ENCODE measurements at places on chromosomes 4 and X.

DNA sequence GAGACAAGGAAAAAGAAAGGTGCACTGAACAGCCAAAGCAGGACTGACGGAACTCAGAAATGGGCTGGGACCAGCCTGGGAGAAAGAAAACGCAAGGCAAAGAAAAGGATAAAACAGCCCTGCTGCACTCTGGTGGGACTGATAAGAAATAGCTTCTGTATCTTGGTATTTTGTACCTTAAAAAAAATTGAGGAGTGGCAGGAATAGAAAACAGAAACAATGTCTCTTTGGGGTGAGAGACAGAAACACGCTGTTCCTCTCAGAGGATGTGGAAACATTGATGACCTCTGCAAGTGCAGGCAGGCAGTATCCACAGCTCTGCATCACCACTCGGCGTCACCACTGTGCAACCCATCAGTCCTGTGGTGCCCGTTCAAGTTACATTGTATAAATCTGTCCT lies 152.5 kb upstream of the SPRY1 start:
- DNase-seq = no peak

- DNase-seq = no peak
Observed at GRCh38 chrX:136130931-136131833, 16.2 kb upstream of the FHL1 start.

- no peak for DNase-seq
Observed at GRCh38 chrX:67587946-67588624, 44.3 kb downstream of the AR start.

- peak; percentile 50 for DNase-seq
Observed at GRCh38 chr4:1604706-1605205, 79.4 kb downstream of the FAM53A start.

DNA sequence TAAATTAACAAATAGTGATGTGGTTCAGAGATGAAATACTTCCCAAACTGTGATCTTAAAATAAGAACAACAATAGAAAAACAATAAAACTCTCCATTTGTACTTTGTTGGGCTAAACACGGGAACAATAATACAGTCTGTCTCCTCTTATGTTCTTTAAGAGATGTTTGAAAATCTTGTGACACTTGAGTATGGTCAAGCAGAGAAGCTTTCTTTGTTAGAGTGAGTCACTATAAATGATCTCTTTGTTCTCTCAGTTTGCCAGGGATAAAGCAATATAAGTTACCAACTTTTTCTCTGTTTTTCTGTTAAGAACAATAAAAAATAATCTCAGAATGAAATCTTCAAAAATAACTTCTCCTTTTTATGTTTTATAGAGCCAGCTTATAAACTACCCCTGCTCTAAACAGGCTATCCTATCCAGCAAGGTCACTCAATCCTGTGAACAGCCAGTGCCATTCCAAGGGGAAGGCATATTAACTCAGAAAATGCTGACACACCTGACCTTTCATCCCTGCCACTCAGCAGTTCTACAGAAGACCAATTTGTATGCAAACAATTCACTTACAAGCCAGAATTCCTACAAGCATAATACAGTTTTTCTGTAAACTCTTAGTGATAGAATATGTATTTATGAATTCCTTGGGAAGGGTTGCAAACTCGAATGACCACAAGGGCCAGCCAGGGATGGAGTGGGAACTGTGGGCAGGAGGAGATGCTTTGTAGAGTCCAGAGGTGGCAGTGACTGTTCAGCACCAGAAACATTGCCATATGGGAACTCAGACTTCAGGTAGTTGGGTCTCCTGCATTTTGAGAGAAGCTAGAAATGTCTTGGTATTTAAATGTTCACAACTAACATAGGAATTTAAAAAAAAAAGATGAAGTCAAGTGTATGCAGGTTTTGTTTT lies 52.2 kb downstream of the AFM start:
- DNase-seq = no peak

GRCh38 chr4:114729068-114729738 lies 130.6 kb downstream of the UGT8 start:
- DNase-seq = peak; percentile 43

DNA sequence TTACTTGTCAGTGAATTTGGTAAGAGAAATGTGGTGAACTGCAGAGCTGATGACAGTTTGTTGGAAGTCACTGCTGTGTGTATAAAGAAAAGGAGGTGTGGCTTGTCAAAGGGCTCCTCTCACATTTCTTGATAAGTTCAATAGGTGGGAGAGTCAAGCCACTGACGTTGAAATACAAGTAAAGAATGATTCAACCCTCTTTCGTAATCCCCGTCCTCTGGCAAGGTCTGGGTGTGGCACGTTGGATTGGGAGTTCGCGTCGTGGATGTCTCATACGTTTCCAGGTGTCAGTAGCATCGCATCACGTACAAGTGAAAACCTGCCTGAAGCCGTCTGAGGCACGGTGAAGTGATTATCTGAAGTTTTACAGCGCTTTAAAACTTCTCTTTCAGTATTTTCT lies 76.4 kb downstream of the EGF start:
- DNase-seq = peak; percentile 3

DNA sequence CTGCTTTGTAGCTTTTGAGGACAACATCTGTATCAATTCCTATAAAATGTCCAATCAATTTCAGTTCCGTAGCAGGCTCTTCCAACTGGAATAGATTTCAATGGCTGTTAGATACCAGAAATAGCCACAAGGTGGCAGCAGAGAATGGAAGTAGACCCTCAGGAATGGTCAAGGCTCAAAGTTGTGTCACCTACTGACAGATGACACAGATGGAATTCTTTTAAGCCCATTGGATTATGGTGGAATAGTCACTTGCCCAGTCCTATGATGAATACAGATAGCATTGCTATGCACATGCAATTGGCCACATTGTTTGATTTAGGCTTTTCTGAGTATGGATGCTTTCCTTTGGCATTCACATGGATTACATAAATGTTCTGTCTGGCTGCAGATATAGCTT lies 130.4 kb upstream of the RADX start:
- DNase-seq = peak; percentile 36

GRCh38 chr4:183266371-183266770 lies 53.7 kb downstream of the CLDN22 start:
- DNase-seq = no peak

GRCh38 chr4:104420766-104421165 lies 73.9 kb downstream of the CXXC4 start:
- no peak for DNase-seq

GRCh38 chr4:1978226-1978625 lies 30.5 kb downstream of the NELFA start:
- no peak for DNase-seq

GRCh38 chr4:85905761-85906160 lies 430.8 kb downstream of the ARHGAP24 start:
- peak; percentile 6 for DNase-seq

GRCh38 chr4:138522366-138522765 lies 280.2 kb upstream of the SLC7A11 start:
- DNase-seq = no peak

All from NCI-H345 (cell line).